Vagina (tissue), 2 donors: ENCODE measurements at places on chromosomes 16 and 17. TPM values are rescaled to one million over a fixed set of nuclear protein-coding genes. Genes with fewer than 3 reads are reported as not detected.
A peak's percentile ranks its signal among the peaks of the same experiment; 100 is the strongest.

Gene WSCD1
- 2.0 TPM for total RNA-seq

Gene PLD2
- 63.6 TPM for total RNA-seq

GRCh38 chr16:2799859-2800226 lies 1.6 kb downstream of the PRSS41 start:
- H3K36me3 ChIP-seq, result no peaks in the 10 kb centered on the region
- no peaks in the 10 kb centered on the region for H3K4me1 ChIP-seq
- H3K4me3 ChIP-seq, result no peak overlapping the region
- no peaks in the 10 kb centered on the region for H3K27me3 ChIP-seq

DNA sequence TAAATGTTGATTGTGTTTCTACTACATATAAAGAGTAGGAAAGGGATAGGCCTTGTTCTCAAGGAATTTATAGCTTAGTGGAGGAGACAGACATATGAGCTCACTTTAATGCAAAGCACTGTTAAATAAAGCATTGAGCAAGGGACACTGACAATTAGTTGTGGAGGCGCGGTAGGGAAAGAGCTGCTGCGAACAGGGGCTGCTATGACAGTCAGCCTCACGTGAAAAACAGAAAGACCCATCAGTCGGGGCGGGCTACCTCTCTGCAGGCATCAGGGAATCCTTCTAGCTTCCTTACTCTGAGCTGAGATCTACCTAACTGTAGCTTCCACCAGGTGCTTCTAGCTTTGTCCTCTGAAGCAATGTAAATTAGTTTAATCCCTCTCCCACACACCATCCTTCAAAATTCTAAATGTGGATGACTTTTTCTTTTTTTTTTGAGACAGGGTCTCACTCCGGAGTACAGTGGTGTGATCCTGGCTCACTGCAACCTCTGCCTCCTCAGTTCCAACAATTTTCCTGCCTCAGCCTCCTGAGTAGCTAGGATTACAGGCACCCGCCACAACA lies 129.9 kb upstream of the ZFHX3 start:
- no peak overlapping the region for H3K27ac ChIP-seq
- H3K27me3 ChIP-seq, result no peaks in the 10 kb centered on the region
- no peaks in the 10 kb centered on the region for H3K36me3 ChIP-seq
- H3K4me3 ChIP-seq, result no peak overlapping the region

DNA sequence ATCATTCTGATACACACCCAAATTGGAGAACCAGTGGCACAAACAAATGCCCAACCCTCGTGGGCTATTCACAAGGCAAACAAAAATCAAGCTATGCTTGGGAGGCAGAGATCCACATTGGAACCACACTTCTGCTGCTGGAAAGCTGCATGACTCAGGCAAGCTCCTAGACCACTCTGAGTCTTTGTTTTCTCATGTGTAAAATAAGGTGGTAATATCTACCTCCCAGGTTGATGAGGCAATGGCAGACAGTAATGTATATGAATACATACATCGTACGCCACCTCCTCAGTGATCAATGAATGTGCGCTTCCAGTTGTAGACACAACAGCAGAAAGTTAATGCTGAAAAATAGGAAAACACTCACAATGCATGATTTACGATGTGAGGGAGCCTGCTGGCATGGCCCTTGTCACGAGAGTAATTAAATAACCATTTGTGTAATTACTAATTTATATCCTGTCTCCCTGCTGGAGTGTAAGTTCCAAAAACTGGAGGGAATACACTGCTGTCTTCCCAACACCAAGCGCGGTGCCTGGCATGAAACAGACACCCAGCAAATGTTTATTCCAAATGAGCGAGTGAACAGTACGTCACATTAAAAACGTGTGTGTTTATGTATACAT lies 69.9 kb upstream of the HSBP1 start:
- no peak overlapping the region for H3K27ac ChIP-seq
- H3K4me3 ChIP-seq, result no peak overlapping the region
- H3K36me3 ChIP-seq, result no peaks in the 10 kb centered on the region
- no peaks in the 10 kb centered on the region for H3K27me3 ChIP-seq
- peak; percentile 11 for DNase-seq
- H3K4me1 ChIP-seq, result no peaks in the 10 kb centered on the region

GRCh38 chr17:30249460-30249859 lies 14.0 kb upstream of the SLC6A4 start:
- no peak overlapping the region for H3K4me3 ChIP-seq
- H3K36me3 ChIP-seq, result no peaks in the 10 kb centered on the region
- H3K4me1 ChIP-seq, result no peaks in the 10 kb centered on the region
- no peak for DNase-seq
- no peaks in the 10 kb centered on the region for H3K27me3 ChIP-seq

- DNase-seq, result no peak
- H3K4me3 ChIP-seq, result no peak overlapping the region
- no peaks in the 10 kb centered on the region for H3K36me3 ChIP-seq
- no peaks in the 10 kb centered on the region for H3K27me3 ChIP-seq
- H3K4me1 ChIP-seq, result peaks cover 36% of the 10 kb centered on the region
Measured at GRCh38 chr17:56598466-56598865, 5.0 kb downstream of the NOG start.

GRCh38 chr16:23317266-23317661 lies 15.2 kb downstream of the SCNN1B start:
- peaks cover 7% of the 10 kb centered on the region for H3K4me1 ChIP-seq
- no peak overlapping the region for H3K4me3 ChIP-seq
- no peak overlapping the region for H3K27ac ChIP-seq
- no peaks in the 10 kb centered on the region for H3K27me3 ChIP-seq
- DNase-seq, result no peak
- no peaks in the 10 kb centered on the region for H3K36me3 ChIP-seq

Gene AANAT
- total RNA-seq, result not detected

- no peaks in the 10 kb centered on the region for H3K36me3 ChIP-seq
- no peak overlapping the region for H3K4me3 ChIP-seq
- no peaks in the 10 kb centered on the region for H3K27me3 ChIP-seq
- no peak overlapping the region for H3K27ac ChIP-seq
Measured at GRCh38 chr17:50884439-50885311, 18.5 kb upstream of the TOB1 start.

DNA sequence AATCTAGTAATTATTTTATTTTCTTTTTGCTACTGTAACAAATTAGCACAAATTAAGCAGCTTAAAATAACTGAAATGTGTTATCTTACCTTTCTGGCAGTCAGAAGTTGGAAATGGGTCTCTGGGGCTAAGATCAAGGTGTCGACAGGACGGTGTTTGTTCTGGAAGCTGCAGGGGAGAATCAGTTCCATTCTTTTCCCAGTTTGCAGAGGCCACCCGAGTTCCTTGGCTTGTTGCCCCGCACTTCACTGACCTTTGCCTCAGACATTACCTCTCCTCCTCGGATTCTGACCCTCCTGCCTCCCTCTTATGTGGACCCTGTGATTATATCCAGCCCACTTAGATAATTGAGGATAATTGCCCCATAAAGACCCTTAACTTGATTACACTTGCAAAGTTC lies 61.0 kb upstream of the MAF start:
- DNase-seq, result peak; percentile 44
- H3K27ac ChIP-seq, result no peak overlapping the region
- no peaks in the 10 kb centered on the region for H3K27me3 ChIP-seq
- H3K4me3 ChIP-seq, result no peak overlapping the region
- H3K4me1 ChIP-seq, result peaks cover 36% of the 10 kb centered on the region

Gene NAGS
- total RNA-seq, result 4.9 TPM

- H3K4me1 ChIP-seq, result no peaks in the 10 kb centered on the region
- no peaks in the 10 kb centered on the region for H3K36me3 ChIP-seq
- no peaks in the 10 kb centered on the region for H3K27me3 ChIP-seq
- no peak overlapping the region for H3K27ac ChIP-seq
Measured at GRCh38 chr17:9330611-9331271, 244.9 kb downstream of the STX8 start.

GRCh38 chr16:56102183-56102686 lies 89.1 kb upstream of the GNAO1 start:
- no peaks in the 10 kb centered on the region for H3K27me3 ChIP-seq
- no peaks in the 10 kb centered on the region for H3K36me3 ChIP-seq
- peak overlapping the region; percentile 33 for H3K27ac ChIP-seq
- H3K4me1 ChIP-seq, result peaks cover 14% of the 10 kb centered on the region
- DNase-seq, result no peak

- no peak for DNase-seq
- H3K4me3 ChIP-seq, result no peak overlapping the region
- no peaks in the 10 kb centered on the region for H3K27me3 ChIP-seq
Measured at GRCh38 chr17:70318051-70318450, 148.7 kb downstream of the KCNJ2 start.

Gene ABCA6
- 73.2 TPM for total RNA-seq
